ENCODE measurements at places on chromosomes 5 and 9.

DNA sequence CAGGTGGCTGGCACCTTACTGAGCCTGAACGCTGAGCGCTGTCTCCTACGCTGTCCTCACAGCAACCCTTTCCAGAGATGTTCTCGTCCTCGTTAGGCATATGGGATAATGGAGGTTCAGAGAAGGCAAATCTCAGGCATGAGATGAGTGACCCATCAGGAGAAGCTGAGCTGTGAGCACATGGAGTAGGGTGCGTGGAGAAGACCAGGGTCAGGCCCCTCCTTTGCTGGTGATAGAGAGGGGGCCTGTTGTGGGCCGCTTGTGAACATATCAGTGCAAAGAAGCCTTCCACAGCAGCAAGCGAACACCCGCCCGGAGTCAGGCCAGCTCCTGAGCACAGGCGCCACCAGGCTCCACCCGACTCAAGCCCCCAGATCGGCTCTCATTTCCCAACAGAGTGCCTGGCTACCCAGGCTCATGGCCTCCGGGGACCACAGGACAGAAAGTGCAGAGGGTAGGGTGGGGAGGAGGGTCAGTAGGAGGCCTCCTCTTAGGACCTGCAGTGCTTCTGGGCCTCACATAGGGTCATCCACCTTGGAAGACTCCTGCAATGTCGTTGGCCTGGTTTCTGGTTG is 15.0 kb upstream of the TIFAB start:
- DNase-seq = no peak

- DNase-seq = no peak
Measured at GRCh38 chr5:35305336-35306020, 75.2 kb upstream of the PRLR start.

DNA sequence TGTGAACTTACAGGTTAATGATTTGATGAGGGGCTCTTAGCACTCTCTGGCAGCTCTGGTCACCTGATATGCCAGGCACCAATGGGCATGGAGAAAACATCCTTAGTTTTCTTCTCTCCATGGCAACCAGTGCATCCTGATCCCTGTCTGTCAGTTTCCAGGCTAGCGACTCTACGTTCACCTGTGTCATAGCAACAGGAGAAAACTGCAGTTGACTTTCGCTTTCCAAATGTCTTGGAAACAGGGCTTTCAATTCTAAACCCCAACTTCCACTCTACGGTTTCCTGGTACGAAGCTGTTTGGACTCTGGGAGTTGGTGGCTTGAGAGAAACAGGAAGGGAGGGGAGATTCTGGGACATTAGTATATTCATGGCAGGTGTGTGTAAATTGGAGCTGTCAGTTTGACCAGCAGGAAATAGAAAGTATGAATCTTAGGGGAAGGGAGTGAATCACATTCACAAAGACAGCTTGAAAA is 74.4 kb downstream of the SLC28A3 start:
- peak; percentile 70 for DNase-seq

GRCh38 chr5:20248118-20248517 is 260.1 kb upstream of the CDH18 start:
- DNase-seq = no peak

DNA sequence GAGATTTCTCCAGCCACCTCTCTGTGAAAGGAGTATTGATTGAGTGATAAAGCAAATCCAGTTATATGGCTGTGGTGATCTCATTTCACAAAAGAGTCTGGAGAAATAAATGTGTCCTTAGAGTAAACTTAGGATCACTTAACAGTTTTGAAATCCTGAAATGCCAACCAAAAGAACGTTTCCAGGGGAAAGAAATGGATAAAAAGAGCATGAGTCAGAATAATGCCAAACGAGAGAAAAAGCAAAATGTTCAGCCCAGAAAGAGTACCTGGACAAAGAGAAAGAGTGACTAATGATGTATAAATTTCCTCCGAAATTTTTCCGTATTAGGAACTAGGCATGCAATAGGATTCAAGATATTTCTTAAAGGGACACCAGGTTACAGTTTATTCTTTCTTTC is 463.1 kb upstream of the CDH10 start:
- DNase-seq = no peak

DNA sequence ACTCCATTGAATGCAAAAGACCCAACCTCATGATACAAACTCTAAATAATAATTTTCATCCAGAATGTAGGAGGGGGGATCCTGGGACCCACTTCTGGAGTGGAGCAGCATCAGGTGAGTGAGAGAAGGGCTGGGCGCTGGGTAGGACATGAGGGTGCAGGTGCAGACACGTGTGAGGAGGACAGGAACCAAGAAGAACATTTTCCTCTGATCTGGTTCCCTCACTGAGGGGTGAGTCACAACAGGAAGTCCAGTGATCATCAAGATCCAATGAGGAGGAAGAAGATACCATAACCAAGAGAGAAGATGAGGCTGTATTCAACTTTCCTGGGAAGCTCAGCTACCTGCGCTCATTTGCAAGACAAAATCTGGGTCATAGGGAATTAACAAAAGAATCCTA is 57.4 kb downstream of the SFXN1 start:
- no peak for DNase-seq

- DNase-seq = no peak
Measured at GRCh38 chr9:136482046-136482792, 621 bp downstream of the SEC16A start.

GRCh38 chr9:38090170-38090569 is 21.1 kb upstream of the SHB start:
- no peak for DNase-seq

GRCh38 chr9:6673326-6674025 is 27.9 kb upstream of the GLDC start:
- DNase-seq = no peak

DNA sequence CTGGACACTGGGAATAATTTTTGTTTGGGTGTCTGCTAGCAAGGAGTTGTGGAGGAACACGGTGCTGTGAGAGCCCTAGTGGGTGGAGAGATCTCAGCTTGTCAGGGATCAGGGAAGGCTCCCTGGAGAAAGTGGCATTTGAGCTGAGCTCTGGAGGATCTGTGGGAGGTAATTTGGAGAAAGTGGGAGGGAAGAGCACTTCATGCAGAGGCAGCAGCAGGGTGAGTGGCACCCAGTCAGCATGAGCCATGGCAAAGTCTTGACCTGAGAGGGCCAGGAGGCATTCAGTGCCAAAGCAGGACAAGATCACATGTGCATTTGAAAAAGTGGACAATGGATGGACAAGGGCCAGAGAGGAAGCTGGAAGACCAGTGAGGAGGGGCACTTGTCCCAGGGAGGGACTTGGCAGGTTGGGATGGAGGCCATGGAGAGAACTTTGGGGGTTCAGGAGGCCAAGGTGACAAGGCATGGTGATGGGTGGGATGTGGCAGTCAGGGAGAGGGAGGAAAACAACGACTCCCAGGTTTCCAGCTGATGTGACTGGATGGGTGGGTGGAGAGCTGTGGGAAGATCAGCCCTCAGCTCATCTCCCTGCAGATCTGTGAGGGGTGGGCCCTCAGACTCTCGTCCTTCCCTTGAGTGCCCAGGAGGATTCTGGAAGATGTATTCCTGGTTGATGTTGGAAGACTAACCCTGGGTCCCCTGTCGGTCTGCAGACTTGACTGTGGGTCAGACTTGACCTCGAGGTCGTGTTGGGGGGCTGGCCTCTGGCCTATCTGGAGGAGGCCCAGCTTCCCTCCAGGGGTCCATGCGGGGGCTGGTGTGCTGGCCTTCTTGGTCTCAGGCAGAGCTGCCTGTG is 68.9 kb upstream of the PITX1 start:
- no peak for DNase-seq

DNA sequence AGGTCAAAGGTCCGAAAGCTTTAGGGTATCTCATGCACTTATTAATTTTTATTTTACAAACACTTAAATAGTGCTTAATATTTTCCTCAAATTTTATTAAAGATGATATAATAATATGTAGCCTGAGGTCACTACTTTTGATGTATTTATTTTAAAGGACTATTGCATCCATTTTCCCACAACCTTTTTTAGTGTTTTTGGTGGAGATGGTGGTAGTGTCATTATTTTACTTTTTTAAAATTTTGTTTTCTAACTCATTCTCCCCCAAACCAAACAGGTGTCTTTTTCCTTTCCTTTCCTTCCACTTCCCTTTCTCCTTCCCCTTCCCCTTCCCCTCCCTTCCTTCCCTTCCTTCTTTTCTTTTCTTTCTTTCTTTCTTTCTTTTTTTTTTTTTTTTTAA is 328.6 kb downstream of the CYLC2 start:
- no peak for DNase-seq

- no peak for DNase-seq
Measured at GRCh38 chr5:76652809-76653414, 29.7 kb upstream of the F2RL2 start.

DNA sequence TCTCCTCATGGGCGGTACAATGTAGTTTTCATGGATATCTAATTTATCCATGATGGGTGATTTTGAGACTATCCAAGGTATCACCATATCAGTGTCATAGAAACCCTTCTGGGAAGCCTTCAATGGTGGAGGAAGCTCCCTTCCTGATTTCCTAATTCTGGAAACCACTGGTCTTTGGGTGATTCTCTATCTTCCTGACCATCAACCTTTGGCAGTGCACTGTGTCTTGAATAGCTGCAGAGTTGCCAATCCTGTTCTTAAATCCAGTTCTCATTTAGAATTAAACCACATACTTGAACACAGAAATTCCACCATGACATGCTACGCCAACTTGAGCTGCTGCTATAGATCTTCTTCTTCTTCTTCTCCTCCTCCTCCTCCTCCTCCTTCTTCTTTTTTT is 161.7 kb upstream of the KLF9 start:
- no peak for DNase-seq

GRCh38 chr9:84169240-84169639 is 171.3 kb downstream of the SLC28A3 start:
- DNase-seq = no peak

Measured in NCI-H1417 treated with DMSO at 0.1 percent for 48 hours (cell line).